ENCODE measurements at places on chromosomes 5 and 9.

GRCh38 chr5:17304282-17304681 is 86.9 kb downstream of the BASP1 start:
- no peak for DNase-seq

- DNase-seq: no peak
Measured at GRCh38 chr5:85515588-85515987, 1102.2 kb upstream of the COX7C start.

DNA sequence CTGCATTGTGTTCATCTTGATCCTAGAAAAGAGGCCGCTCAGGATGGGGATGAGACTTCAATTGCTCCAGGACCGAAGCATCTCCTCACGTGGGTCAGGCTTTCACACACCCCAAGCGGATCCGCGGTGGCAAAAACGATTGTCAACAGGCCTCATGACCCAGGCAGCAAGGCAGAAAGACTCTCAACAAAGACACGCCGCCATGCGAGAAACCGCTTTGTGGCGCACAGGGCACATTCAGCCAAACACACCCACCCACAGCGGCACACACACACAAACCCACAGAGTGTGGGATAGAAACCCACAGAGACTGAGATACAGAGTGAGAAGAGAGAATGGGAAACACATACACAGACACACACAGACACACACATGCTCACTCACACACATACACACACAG is 483.4 kb downstream of the SPATA31A7 start:
- no peak for DNase-seq

DNA sequence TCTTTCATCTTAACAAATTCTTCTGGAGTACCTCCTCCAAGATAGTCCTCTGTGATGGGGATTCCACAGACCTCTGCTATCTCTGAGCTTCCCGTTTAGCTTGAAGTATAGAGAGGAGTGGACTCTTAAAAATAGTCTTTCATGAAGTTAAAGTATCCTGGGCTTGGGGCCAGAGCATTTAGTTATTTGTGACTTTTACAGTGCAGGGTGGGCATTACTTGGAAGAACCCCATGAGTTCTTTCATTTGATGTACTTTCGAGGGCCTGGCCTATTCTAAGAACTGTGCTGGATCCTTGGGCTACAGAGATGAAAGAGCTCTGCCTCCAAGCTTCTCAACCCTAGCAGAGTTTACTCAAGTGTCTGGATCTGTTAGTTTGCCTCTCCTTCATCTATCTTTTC is 131.5 kb downstream of the ZSWIM6 start:
- DNase-seq: no peak

DNA sequence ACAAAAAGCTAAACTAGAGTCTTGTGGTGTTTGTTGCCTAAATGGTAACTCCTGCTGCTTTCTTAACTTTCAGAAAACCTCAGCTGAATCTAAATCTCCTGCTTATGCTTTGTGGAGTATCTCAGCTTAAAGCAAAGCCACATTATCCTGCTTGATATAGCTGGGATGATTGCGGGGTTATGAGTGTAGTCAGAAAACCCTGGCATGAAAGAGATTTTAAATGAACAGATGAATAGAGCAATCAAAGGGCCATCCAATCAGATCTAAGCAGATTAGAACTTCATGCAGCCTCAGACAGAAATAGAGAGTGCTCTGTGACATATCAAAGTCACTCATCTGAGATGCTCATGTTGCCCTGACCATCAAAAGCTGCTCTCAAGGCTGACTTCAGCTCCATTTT is 305.5 kb downstream of the DMRT2 start:
- no peak for DNase-seq

- DNase-seq: no peak
Measured at GRCh38 chr5:92429646-92430045, 1046.5 kb upstream of the ARRDC3 start.

DNA sequence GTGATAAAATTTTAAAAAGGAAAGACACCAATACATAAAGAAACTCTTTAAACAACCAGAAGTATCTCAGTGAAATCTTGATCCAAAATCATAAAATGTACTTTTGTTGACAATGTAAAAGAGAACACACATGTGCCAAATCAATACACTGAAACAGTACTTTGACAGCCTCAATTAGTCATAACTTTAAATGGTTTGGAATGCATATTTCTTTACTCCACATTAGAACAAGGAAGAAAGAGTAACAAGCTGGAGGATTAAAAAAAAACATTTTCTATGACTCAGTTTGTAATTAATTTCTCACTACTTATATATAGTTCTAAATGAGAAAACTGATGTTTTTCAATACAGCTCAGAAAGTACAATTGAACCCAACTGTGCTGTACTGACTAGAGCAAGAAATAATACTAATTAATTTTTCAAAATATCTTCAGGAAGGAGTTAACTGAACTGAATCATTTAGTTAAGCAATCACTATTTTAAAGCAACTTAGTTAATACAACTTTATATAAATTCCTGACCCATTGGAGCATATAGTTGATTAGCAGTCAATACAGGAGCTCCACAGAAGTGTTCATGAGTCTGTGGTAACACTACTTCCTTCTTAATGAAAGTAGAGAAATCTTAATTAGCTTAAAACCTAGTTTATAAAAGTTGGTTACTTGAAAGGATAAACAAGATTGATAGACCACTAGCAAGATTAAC is 101.0 kb downstream of the NR3C1 start:
- peak; percentile 34 for DNase-seq

GRCh38 chr9:83932011-83932410 is 10.8 kb upstream of the KIF27 start:
- DNase-seq: no peak

DNA sequence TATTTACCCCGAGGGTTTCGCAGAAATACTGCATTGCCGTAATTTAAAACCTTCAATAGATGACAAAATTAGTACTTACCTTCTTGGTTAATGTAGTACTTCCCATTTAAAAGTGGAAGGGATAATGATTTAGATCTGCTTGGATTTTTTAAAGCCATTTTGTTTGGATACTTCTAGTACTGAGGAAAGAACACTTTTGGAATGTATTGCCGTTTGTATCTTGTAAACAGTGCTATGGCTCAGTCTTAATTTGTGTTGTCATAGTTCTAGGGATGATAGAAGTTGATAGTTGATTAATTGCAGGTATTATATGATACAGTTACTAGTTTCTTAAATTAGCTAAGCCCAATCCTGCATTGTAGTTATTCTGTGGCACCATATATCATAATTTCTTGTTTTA is 33.1 kb downstream of the TNPO1 start:
- DNase-seq: no peak

DNA sequence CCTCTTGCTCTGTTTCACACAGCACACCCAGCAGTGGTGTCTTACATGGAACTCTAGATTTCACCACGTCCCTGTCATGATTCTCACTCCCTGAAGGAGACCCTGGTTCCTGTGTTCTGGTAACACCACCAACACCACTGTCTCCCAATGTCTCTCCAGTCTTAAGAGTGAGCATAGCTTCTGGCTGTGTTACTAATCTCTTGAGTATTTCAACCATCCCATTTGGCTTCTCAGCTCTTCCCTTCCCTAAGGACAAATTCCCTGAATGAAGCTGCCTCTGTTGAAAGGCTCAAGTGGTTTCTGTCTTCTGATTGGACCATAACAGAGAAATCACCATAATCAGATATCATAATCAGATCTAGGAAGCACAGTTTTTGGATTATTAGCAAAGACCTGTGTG is 311.8 kb downstream of the DNAH5 start:
- DNase-seq: peak; percentile 73

Measured in kidney tubule cell (primary cell).